ENCODE measurements at places on chromosomes 5 and 9.

DNA sequence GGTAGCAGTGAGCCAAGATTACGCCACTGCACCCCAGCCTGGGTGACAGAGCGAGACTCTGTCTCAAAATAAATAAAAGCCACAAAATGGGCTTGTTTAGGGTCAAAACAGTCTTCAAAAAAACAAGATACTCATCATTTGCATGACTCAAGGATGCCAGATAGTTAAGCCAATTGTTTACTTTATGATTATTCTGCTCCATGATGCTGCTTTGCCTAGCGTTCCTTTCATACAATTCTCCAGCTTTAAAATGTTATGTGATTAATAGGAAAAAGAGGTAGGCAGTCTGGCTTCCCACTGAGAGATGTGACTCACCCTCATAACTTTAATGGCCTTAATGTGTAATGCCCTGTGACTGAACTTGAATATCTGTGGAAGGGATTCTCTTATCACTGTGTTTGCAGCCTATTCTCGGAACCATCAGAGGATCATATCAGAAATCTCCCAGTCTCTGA, 364.6 kb upstream of the TRPC7 start:
- DNase-seq, result no peak

DNA sequence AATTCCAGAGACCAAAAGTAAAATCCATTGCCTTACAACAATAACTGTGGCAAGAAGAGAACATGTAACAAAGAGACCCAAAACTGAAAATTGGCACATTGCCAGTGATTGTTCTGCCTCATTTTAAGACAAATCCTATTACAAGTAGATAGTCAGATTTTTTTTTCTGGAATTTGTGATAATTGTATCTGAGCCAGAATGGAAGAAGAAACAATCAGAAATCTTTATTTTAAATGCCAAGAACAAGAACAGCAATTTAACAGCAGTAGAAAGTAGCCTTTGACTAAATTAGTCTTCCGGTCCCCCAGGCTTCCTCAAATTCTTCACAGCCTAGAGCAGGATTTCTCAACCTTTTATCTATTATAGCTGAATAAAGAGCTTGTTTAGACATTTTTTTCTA, 106.7 kb upstream of the PTPN3 start:
- no peak for DNase-seq

DNA sequence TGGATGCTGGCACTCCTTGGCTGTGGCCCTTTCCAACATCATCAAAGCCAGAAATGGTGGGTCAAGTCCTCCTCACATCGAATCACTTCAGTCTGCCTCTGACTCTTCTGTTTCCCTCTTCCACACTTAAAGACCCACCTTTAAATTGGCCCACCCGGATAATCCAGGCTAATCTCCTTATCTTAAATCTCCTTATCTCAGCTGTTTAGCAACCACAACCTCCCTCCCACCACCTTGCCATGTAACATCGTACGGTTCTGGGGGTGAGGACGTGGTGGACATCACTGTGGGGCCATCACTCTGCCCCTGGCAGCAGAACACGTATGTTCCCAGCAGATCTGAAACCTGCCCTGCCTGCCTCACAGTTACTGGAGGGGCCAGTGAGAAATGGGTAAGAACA, 11.5 kb downstream of the IGFBPL1 start:
- DNase-seq, result no peak

- no peak for DNase-seq
These were observed 38.6 kb upstream of the OLFM1 start for GRCh38 chr9:135048758-135049444.

- DNase-seq, result no peak
These were observed 300.6 kb downstream of the TMEM38B start for GRCh38 chr9:105994970-105995369.

DNA sequence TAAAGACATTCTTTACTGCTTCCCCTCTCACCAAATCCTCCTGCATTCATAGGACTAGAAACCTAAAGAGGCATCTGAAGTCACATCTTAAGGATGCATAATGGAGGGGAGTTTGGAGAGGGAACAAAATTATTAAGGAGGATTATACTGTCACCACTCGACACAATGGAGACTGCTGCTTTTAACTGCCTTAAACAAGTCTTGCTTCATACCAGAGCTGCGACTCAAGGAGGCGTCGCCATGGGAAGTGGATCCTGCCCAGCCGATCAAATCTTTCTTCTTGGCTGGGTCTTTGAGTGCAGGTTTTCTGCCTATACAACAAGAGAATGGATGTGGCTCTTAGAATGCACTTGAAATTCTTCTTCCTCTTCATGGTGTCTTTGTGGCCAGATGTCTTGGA, 66.7 kb upstream of the FOXE1 start:
- no peak for DNase-seq

- no peak for DNase-seq
These were observed 131.1 kb upstream of the CNTLN start for GRCh38 chr9:17003576-17004240.

GRCh38 chr9:92713528-92713927, 43.6 kb upstream of the IPPK start:
- DNase-seq, result no peak

DNA sequence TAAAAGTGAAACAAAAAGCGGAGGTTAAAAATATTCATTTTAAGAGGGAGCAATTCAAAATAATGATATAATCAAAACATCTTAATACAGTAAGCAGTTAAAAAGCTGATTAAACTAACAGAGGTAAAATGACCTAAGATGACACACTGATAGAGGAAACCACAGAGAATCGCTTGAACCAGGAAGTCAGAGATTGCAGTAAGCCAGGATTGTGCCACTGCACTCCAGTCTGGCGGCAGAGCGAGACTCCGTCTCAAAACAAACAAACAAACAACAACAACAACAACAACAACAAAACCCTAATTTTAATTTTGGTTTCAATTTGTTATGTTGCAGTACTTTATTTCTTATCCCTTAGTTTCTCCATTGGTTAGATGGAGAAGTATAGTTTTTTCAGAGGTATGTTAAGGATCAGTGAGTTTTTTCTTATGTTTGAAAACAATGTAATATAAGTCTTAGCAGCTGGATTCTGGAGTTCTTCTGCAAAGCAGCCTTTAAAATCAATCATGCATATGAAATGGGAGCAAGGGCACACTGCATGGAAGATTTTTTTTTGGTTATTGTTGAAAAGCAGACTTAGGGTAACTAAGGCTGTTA, 58.5 kb downstream of the MLANA start:
- peak; percentile 17 for DNase-seq

- DNase-seq, result no peak
These were observed 46.5 kb downstream of the PPARGC1B start for GRCh38 chr5:149776361-149777305.

GRCh38 chr5:123882965-123883345, 371.0 kb downstream of the CSNK1G3 start:
- no peak for DNase-seq

DNA sequence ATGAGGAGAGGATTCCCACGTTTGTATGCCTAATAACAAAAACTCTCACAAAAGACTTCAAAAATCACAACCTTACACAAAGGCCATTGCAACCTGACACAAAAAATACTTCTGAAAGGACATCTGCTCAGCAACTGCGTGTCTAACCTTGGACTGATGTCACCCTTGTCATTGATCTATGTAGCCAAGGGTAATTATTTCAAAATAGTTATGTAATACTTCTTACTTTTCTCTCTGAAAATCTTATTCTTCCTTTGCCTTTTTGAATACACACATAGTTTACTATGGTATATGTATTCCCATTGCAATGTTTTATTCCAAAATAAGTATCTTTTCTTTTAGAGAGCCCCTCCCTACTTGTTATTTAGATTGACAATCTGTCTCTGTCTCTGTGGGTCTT, 355.3 kb downstream of the MSX2 start:
- no peak for DNase-seq

- no peak for DNase-seq
These were observed 151.1 kb downstream of the ARL15 start for GRCh38 chr5:54159153-54159892.

- no peak for DNase-seq
These were observed 772.7 kb downstream of the PRELID2 start for GRCh38 chr5:145062280-145063062.

DNA sequence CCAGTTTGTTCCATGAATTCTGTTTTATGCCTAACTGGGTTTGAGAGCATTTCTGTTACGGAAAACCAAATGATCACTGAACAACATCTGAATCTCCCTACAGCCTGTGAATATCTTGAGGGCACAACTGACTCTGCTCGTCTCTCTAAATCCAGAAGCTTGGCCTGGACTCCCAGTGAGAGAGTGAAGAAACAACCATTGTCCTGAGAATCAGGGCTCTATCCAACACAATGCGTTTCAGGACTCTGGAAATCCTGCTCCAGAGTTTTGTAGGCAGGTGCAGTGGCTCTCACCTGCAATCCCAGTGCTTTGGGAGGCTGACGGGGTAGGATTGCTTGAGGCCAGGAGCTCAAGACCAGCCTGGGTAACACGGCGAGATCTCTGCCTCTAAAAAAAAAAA, 7.8 kb upstream of the MVB12B start:
- no peak for DNase-seq

- DNase-seq, result no peak
These were observed 2.5 kb upstream of the LMX1B start for GRCh38 chr9:126611193-126611591.

GRCh38 chr9:126217797-126218196, 108.8 kb upstream of the MVB12B start:
- no peak for DNase-seq

- no peak for DNase-seq
These were observed 780 bp upstream of the CCNJL start for GRCh38 chr5:160312960-160313727.

- no peak for DNase-seq
These were observed 39.9 kb upstream of the EQTN start for GRCh38 chr9:27336829-27337228.

- DNase-seq, result peak; percentile 81
These were observed 4.9 kb downstream of the AKNA start for GRCh38 chr9:114382699-114383520.

DNA sequence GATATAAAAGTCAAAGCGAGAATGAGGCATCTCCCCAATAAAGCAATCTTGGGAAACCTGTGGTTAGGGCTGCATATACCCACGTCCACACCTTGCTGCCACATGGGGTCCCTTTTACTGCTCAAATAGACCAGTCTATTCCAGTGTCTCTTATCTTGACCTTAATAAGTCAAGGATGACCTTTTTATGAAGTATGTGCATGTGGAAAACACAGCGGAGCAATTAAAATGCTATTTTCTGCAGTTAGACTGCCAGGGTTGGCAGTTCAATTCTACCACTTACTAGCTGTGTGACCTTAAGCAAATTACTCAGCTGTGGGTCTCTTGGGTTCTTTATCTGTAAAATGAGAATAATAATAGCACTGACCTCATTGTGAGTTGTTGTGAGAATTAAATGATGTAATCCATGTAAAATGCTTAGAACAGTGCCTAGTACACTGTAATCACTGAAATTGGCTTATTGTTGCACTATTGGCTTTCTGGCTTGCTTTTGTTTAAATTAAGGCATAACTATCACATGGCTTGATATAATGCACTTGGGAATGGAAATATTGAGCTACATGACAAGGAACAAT, 67.8 kb upstream of the HSPB3 start:
- no peak for DNase-seq

Data from T-helper 2 cell treated with Interferon-gamma antibody and Interleukin-4, amounts not matched to agents 5 μg/mL and 100 μg/mL, for 36 hours (primary cell).